CD8-positive, alpha-beta memory T cell (primary cell): ENCODE measurements at places on chromosomes 11 and 22. TPM values are rescaled to one million over a fixed set of nuclear protein-coding genes. Genes with fewer than 3 reads are reported as not detected.
A peak's percentile ranks its signal among the peaks of the same experiment; 100 is the strongest.

DNA sequence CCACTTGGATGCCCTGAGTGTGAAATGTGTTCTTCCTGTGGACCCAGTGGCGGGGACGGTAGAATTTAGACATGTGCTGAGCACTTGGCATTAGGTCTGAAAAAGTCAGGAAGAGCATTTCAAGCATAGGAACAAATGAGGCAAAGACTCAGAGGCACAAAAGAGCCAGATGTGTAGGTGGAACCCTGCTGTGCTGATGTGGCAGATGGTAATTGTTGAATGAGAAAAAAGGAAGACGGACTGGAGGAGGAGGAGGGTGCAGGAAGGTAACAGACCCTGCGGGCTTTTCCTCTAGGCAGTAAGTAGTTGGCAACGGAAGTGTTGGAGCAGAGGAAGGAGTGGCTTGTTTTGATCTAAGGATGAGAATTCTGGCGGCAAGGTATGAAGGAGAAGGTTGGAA, 985.8 kb downstream of the TBC1D22A start:
- no peak for DNase-seq

DNA sequence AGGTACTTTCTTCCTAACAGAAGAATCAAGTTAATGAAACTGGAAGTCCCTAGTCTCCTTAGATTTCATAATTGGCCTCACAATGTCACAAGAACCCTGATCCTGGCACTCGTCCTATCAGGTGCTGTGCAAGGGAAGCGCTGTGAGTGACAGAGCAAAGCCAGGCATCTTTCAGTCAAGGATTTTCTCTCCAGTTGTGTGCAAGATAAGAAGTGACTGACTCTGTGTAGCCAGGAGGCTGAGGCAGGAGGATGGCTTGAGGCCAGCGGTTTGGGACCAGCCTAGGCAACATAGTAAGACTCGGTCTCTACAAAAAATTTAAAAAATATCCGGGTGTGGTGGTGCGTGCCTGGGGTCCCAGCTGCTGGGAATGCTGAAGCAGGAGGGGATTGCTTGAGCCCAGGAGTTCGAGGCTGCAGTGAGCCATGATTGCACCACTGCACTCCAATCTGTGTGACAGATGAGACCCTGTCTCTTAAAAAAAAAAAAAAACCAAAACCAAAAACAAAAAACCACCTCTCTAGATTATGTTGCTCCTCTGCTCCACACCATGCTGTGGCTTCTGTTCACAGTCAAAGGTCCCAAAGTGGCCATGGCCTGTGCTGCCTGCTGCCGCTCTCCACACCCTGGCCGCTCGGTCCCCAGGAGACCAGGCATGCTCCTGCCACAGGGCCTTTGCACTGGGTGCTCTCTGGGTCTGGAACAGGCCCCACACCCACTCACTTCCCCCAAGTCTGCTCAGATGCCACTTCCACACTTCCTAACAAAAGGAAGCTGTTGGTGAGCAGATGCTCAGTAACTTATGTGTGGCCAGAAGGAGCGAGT, 54.2 kb upstream of the CLDN5 start:
- no peak for DNase-seq

- DNase-seq: peak; percentile 20
These were observed 759 bp downstream of the CPT1A start for GRCh38 chr11:68840661-68841653.

- no peak for DNase-seq
These were observed 3.3 kb upstream of the TRABD start for GRCh38 chr22:50182176-50183081.

GRCh38 chr11:102791271-102792036, 6.5 kb downstream of the MMP1 start:
- DNase-seq: no peak

RIN1 gene
- total RNA-seq: 1.7 TPM

DNA sequence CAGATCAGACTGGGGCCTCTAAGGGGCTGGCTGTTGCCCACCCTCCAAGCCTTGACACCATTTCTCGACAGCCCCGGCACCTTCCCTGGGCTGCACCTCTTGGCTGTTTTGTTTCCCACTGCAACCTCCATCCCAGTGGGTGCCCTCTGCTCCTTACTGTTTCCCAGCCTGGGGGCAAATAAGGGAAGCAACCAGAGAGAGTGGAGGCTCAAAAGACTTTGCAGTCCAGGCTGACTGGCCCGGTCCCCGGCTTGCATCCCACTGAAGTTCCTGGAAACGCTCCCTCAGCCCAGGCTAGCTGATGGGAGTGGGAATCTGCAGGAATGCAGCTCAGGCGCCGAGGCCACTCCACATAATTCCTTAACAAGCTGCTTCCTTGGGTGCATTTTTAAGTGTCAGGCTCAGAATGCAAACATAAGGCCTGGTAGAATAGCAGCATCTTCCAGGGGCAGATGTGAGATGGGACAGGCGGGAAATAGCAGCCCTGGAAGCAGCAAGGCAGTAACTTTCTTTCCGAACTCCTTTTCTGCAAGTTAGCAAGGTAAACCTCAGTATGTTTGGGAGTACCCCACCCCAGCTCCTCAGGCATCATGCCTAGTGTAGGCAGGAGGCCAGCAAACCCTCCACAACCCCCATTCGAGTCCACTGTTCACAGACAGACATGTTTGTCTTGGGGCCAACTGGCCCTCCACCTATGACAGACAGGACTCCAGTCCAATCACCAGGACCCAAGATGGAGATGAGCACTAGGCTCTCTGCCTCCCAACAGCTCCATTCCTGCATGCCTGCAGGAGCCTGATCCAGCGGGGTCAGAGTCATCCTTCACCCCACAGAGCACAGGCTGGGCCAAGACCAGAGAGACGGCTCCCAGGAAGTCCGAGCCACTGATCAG, 39.3 kb downstream of the RPL27A start:
- DNase-seq: no peak

DNA sequence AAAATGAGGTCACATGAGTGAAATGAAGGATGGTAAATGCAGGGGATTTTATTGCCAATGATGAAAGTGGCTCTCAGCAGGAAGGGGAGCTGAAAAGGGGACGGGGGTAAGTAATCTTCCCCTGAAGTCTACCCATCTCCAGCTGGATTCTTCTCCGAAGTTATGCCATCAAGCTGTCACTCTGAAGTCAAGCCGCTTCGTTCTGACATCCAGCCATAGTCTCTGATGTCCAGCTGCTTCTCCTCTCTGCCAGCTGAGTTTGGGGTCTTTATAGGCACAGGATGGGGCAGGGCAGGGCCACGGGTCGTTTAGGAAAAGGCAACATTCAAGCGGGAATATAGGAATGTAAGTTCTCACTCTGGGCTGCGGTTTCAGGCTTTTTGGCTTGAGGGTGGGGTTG, 181.9 kb upstream of the ANO3 start:
- DNase-seq: no peak

DNA sequence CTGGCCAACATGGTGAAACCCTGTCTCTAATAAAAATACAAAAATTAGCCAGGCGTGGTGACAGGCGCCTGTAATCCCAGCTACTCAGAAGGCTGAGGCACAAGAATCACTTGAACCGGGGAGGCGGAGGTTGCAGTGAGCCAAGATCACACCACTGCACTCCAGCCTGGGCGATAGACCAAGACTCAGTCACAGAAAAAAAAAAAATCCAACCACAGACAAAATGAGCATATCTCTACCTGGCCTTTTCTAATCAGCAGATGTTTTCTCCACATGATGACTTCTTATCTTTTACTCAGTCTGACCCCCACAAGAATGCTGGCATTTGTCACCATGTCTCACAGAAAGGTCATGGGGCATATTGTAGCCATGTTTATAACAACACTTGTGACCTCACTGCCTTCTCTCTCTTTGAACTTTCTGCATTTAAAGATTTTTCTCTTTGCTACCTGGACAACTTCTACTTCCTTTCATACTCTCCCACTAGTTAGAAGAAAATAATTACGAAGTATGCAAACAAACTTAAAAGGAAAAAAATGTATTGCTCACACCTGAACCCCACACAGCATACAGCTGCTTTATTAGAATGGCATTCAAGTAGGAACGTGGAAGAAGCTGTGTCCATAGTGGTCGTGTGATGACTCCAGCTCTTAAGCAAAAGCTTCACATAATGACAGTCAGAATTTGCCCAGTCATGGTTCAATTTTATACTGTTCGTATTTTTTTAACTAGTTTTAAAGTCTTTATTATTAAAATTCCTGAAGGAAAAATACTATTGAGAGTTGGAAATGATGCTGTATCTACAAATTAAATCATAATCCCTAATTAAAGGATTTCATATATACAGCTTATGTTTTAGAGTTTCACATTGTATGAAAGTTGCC, 65.4 kb downstream of the ZC3H12C start:
- no peak for DNase-seq

DNA sequence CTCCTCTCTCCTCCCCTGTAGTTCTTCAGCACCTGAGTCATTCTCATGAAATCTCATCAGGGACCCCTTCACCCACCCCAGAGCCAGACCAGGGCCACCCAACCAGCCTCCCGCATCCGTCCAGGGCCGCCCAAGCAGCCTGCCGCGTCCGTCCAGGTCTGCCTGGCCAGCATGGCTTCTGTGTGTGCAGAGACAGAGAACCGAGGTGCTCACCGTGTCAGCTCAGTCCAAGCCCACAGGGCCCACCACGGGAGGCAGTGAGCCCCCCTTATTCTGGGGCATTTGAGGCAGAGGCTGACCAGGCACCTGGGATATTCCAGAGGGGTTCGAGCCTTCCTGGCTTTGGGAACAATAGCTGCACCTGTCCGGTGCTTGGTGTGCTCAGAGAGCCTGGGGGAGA, 1117.3 kb downstream of the BRD1 start:
- DNase-seq: no peak

- no peak for DNase-seq
These were observed 22.0 kb downstream of the POU2F3 start for GRCh38 chr11:120261931-120262330.

- DNase-seq: no peak
These were observed 68.5 kb downstream of the DHCR7 start for GRCh38 chr11:71379701-71380100.

DMC1 gene
- 17.2 TPM for total RNA-seq

DNA sequence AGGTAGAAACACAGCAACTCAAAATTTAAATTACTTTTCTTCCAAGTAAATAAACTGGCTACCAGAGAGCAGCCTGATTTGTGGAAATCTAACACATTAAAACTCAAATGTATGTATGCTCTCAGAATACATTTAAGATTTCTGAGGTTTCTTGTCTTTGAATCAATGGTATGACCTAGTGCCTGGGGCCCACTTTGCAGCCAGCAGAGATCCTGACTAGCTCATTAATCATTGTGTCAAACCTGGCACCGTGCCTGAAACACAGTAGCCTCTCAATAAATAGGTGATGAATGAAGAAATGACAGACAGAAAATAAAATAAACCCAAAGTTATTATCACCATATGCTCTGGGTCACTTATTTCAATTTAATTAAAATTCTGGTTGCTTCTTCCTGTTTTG, 176.2 kb upstream of the FAT3 start:
- no peak for DNase-seq

- no peak for DNase-seq
These were observed 4.4 kb downstream of the KCNJ5 start for GRCh38 chr11:128895526-128895925.

MYOD1 gene
- total RNA-seq: not detected

UPK2 gene
- not detected for total RNA-seq

OR51M1 gene
- total RNA-seq: not detected

GRCh38 chr22:30802202-30803166, 107.8 kb downstream of the OSBP2 start:
- peak; percentile 22 for DNase-seq

- DNase-seq: no peak
These were observed 107.6 kb downstream of the MED15 start for GRCh38 chr22:20615021-20615420.

GRCh38 chr11:70142221-70142875, 60.7 kb upstream of the FADD start:
- DNase-seq: no peak

KCNC1 gene
- total RNA-seq: not detected

GRCh38 chr11:61256710-61257482, 15.9 kb downstream of the PGA5 start:
- DNase-seq: no peak

PARVA gene
- 0.18 TPM for total RNA-seq

DNA sequence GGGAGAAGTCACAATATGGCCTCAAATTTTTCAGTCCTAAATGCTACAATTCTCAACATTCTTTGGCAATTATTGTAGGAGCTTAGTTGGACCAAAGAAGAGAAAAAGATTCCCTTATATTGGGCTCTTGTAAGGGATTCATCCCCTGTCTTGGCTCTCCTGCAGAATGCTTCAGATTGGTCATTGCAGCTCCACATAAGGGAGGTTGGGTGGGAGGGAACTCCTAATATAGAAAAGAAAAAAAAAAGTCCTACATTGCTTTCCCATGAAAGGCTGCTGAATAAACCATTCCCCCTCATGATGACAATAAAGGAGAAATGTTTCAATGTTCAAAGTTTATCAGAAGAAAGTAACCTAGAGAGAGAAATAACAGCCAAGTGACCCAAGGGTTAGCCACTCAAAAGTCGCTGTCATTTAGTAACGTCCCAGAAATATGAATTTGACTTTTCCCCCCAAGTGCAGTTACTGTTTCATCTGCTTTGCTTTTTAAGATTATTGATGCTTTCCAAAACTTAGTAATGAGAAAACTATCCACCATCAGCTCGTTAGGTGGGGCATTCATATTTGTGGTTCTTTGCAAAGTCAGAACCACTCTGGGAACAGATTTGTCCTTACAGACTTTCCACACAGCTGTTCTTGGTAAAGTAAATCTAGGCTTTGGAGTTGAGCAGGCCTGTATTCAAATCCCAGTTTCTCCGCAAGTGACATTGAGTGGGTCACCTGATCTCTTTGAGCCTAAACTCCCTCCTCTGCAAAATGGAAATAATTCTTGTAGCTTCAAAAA, 5.0 kb upstream of the SLC1A2 start:
- DNase-seq: no peak

GRCh38 chr11:96149743-96150555, 193.0 kb downstream of the MAML2 start:
- no peak for DNase-seq

DNA sequence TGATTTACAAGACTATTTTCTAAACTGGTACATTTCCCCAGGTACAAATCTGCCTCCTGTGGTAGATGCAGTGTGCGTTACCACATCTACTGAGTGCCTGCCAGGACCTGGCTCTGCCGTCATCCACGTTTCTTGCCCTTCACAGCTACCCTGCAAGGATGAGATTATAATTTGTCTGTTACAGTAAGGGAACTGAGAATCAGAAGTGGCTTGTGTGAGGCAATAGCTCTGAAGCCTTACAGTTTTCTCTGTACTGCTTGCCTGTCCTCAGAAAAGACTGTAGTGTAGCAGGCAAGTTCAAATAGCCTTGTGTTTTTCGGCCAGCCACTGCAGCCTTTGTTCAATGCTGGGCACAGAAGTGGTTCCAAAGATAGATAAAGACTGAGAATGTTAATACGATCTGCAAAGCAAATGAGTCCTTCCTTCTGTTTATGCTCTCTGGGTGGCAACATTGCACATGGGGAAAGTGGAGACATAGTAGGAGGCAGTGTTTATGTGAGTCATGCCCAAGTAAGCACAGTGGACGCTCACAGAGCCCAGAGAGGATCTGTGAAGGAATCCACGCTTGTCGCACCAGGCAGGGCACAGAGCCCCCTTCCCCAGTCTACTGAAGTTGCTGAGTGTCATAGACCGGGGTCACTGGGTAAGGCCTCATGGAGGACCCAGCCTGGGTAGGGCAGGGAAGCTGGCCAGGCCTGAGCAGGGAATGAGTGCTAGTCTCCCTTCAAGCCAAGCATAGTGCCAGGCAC, 49.1 kb downstream of the MICAL2 start:
- no peak for DNase-seq

GRCh38 chr11:29018631-29019030, 910.4 kb downstream of the METTL15 start:
- DNase-seq: no peak

FERMT3 gene
- total RNA-seq: 213 TPM
